ENCODE measurements at places on chromosomes 7 and 10.
A peak's percentile ranks its signal among the peaks of the same experiment; 100 is the strongest.

DNA sequence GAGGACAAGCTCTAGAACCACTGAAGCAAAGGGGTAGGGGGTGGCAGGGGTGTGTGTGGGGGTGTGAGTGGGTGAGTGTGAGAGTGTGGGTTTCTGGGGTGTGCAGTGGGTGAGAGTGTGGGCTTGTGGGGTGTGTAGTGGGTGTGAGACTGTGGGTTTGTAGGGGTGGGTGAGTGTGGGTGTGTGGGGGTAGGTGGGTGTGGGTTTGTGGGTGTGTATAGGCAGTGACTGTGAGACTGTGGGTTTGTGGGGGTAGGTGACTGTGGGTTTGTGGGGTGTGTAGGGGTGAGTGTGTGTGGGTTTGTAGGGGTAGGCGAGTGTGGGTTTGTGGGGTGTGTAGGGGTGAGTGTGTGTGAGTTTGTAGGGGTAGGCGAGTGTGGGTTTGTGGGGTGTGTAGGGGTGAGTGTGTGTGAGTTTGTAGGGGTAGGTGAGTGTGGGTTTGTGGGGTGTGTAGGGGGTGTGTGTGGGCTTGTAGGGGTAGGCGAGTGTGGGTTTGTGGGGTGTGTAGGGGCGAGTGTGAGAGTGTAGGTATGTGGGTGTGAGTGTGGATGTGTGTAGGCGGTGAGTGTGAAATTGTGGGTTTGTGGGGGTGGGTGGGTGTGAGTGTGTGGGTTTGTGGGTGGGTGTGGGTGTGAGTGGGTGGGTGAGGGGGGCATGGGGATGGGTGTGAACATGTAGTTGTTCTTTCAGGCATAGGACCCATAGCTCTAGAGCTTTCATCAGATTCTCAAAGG lies 8.8 kb downstream of the NOS3 start:
- DNase-seq, result no peak

DNA sequence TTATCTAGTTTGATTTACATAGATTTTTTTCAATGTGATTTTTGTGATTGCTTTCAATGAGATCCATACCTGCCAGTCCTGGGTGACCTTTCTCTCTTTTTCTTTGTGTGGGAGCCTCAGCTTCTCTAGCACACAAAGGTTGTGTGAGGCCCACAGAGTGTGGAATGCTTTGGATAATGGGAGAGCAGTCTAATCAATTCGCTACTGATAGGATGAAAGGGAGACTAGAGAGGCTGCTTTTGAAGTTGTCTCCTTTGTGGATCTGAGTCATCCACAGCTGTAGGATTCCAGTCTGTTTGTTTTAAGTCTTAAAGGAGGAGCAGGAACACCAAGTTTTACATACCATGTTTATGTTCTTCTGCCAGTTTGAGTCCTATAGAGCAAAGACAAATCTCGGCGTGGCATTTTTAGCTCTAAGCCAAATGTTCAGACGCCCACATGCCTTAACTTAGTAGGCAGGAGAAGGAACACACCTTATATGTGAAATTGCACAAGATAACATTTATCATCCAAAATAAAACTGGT lies 330.0 kb downstream of the ARL4A start:
- no peak for DNase-seq

DNA sequence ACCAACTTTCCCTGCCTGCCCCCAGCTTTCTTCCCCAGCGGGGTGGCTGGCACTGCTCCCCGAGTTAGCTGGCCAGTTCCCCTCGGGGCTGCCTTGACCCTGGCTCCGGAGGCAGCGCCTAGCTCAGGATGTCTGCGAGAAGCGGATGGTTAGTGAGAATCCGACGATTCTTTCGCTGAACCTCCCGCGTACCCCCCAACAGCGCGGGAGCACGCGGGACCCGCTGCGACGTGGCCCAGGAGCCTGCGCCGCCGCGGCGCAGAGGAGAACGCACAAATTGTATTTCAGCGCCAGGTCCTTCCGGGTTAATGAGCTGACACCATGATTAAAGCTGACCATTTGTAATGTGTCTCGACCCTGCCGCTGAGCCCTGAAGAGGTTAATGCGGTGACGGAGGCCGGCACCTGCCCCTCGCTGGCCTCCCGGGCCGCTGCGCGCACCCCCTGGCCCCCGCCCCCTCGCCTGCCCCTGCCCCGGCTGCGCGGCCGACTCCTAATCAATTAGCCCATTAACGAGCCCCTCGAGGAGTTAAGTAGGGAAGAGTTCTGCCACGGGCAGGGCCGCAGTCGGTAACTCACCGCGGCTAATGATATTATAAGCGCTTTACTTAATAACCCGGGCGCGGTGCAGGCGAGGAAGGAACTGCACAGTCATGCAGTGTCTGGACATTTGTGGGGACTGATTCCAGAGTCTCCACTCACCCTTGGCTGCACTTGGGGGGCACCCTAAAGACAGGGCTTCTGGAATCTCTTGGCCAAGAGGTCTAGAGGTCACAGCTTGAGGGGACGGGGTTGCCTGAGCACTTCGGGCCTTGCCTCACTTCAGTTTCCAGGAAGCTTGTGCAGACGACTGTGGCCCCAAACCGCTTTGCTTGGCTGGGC lies 1.7 kb upstream of the HMX2 start:
- no peak for DNase-seq

DNA sequence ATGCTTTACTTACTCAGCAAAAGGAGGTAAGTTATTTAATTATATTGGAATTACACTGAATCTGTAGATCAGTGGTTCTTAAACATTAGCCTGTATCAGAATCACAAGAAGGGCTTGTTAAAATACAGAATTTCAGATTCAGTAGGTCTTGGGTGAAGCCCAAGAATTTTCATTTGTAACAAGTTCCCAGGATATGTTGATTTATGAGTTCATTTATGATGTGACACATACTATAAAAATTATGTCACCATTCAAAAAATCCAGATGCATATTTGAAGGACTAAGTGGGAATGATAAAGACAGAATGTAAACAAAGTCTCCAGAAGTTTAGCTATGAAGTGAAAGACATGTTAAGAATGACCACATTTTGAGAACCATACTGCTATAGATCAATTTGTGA lies 52.3 kb downstream of the HECTD2 start:
- no peak for DNase-seq

- DNase-seq, result no peak
These were observed 33.3 kb downstream of the CDK14 start for GRCh38 chr7:90629297-90629918.

DNA sequence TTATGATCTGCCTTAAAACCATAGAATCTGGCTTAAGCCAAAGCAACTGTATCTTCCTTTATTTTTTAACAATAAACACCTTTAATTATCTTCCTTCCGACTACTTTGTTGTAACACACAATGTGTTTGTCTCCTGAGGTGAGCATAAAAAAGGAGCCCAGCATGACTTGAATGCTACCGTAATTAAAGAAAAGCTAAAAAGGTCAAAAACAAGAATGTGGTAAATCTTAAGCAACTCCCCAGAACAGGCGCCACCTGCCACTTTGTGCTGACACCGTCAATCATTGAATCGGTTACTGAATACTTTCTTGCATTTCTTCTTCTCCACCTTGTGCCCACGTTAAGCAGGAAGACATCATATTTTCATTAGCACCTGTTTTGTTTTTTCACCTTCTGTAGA lies 569.9 kb upstream of the C7orf33 start:
- no peak for DNase-seq

GRCh38 chr10:29050081-29050480 lies 238.8 kb upstream of the LYZL1 start:
- no peak for DNase-seq

GRCh38 chr7:106871793-106872571 lies 6.9 kb downstream of the PIK3CG start:
- DNase-seq, result no peak

- no peak for DNase-seq
These were observed 189.8 kb downstream of the CELF2 start for GRCh38 chr10:11207560-11207844.

DNA sequence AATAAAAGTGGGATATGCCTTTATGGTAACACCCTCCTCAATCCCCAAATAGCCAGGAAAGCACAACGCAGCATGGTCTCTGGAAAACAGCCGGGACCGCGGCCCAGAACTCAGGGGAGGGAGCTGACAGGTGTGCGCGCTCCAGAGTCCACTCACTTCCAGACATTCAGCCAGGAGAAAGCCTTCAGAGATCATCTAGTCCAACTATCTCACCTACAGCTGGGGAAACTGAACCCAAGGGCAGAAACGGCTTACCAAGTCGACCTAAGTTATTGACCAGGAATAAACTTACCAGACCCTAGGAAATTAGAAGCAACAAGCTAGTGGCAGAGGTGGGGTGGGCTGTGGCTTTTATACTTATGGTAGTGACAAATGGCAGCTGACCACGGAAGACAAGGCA lies 16.4 kb downstream of the GSDME start:
- no peak for DNase-seq

DNA sequence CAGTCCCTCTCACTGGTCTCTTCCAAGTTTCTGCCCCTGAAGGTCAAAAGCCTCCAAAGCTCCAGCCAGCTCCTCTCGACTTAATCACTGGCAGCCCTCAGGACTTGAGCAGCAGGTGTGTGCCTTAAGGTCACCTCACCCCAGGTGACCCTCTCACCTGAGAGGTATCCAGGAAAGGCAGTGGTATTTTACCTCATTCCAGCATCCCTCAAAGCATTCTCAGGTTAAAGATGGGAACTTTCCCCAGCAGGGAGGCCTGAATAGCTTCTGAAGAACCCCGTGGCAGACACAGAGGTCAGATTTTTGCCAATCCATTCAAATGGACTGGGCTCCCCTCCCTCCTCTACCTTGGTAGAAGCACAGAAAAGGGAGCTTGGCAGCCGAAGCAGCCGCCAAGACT lies 148.2 kb downstream of the GFRA1 start:
- no peak for DNase-seq

GRCh38 chr7:111198255-111198654 lies 107.3 kb downstream of the LRRN3 start:
- DNase-seq, result no peak

DNA sequence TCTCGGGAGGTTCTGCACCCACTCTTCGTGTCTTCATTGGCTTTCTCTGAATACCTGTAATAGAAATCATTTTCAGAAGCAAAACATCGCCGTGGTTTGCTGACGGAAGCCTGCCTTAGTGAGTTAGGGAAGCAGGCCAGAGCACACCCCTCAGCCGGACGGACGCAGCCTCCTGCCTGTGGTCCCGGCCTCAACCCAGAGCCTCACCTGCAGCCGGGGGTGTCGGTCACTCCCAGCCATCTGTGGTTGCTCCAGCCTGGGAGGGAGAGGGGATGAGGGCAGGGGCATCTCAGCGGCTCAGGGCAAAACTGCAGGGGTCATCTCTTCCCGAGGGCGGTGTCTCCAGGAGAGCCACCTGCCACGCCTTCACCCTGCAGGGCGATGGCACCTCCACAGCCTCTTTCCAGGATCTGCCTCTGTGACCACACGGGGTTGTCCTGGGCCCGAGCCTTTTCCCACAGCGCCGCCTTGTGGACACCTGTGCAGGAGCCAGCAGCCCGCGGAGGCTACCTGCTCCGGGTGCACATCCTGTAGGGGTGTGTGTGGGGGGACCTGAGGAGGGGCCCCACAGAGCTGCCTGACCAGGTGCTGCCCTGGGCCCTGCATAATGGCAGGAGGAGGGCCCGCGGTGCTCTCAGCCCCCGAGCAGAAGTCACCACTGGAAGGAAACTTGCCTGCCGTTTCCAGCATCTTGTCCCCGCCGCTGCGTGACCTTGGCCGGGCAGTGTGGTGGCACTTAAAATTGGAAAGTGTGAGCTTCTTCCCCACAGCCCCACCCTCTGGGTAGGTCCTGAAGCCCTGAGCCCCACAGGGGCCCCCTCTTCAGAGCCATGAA lies 21.6 kb upstream of the AP5Z1 start:
- DNase-seq, result peak; percentile 73

- DNase-seq, result no peak
These were observed 46.1 kb downstream of the CPEB3 start for GRCh38 chr10:92244796-92245195.

GRCh38 chr7:112383671-112384417 lies 66.4 kb upstream of the IFRD1 start:
- no peak for DNase-seq

DNA sequence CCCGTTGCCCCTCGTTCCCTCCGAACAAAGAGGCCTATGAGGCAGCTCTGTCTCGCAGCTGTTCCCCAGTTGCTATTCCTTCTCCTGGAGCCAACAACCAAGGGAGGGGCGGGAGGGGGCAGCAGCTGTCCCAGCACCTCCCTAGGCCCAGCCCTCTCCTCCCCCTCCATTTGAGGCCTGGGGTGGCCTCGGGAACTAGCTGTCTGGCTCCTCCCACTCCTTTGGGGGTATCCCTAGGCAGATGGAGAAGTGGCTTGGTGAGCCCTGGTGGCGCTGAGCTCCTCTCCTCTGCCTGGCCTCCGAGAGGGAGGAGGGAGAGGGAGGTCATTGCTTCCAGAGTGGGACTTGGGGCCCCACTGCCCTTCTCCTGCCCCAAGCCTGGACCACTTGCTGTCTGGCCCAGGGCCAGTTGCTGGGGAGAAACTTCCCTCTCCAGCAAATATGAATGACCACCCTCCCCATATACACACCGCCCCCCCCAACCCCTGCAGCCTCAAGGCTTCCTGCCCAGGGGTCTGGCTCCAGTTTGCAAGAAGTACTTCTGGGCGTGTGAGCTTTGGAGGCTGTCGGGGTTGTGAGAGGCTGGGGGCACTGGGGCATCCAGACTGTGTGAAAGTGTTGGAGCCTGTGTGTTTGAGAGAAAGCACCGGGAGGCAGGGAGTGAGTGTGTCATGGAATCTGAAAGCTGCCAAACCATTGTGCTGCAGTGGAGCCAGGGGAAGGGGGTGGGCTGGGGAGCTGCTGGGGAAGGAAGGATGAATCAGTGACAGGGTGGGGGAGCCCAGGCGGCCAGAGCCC lies 3.1 kb downstream of the FLNC start:
- no peak for DNase-seq

- DNase-seq, result no peak
These were observed 192.7 kb downstream of the FGFR2 start for GRCh38 chr10:121405549-121405948.

- no peak for DNase-seq
These were observed 367.8 kb upstream of the IGFBP3 start for GRCh38 chr7:46288861-46289260.

DNA sequence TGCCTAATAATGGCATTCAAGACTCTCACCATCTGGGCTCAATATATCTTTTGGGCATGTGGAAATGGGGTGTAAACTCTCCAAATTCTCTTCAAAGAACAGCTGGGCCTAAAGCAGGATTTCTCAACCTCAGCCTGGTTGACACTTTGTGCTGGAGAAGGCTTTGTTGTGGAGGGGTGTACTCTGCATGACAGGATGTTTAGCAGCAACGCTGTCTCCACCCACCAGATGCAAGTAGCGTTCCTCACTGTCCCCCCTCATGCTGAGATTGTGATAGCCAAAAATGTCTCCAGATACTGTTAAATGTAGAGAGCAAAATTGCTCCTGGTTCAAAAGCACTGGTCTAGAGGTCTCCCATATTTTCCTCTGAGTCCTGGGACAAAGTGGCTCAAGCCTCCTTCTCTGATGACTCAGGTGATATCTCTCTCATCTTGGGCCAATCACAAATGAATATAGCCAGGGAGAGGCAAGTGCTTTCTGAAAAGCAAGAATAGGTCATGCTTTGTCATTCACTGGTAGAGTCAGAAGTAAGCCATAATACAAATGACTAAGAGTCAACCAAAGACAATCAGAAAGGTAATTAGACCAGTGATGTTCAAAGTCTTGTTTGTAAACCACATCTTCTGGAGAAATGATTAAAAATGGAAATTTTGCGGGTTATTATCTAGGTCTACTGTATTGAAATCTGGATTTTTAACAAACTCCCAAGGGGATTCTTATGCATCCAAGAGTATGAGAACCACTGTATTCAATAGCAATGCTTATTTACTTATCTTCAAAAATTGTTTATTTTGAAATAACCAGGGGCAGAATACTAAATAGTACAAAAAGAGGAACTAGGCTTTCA lies 330.8 kb downstream of the PTEN start:
- no peak for DNase-seq

GRCh38 chr10:78298835-78299234 lies 265.2 kb downstream of the RPS24 start:
- DNase-seq, result no peak

Measured in stimulated activated CD4-positive, alpha-beta T cell treated with anti-CD3 and anti-CD28 coated beads, Interleukin-15, amount 100 ng/mL, for 1 hour (primary cell).